Effector CD4-positive, alpha-beta T cell (primary cell): ENCODE measurements at places on chromosomes 7 and 10.

DNA sequence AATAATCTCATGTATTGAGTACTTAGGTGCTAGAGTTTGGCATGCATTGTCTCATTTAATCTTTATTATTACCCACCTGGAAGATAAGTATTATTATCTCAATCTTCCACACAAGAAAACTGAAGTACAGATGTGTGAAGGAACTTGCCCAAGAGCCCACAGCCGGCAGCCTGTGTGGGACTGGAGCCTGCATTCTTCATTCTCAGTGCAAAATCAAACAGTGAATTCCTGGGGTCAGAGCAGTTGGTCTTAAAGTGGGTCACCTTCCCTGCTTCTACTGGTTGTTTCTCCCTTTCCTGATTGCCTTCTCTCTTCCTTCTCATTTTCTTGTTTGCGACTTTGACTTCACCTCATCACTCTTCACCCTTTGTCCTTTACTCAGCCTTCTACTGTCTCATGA is 144.7 kb upstream of the LYZL1 start:
- no peak for DNase-seq

GRCh38 chr7:121244120-121244870 is 84.5 kb upstream of the WNT16 start:
- no peak for DNase-seq

GRCh38 chr10:103612462-103613365 is 119.2 kb downstream of the NEURL1 start:
- no peak for DNase-seq

DNA sequence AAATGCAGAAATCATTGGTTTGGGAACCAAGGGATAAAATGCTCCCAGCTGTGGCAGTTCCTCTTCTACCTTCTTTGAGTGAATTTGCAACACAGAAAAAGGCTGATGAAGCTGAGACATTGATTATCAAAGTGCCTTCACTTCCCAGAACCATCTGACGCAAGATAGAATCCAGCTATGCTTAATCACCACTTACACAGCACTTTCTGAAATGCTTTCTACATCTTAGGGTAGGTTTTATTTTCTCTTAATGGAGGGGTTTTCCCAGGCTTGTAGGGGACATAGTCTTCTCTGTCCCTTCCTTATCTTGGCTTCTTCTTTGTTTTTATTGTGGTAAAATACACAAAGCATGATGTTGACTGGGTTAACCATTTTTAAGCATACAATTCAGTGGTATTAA is 332.6 kb upstream of the ZNF32 start:
- no peak for DNase-seq

DNA sequence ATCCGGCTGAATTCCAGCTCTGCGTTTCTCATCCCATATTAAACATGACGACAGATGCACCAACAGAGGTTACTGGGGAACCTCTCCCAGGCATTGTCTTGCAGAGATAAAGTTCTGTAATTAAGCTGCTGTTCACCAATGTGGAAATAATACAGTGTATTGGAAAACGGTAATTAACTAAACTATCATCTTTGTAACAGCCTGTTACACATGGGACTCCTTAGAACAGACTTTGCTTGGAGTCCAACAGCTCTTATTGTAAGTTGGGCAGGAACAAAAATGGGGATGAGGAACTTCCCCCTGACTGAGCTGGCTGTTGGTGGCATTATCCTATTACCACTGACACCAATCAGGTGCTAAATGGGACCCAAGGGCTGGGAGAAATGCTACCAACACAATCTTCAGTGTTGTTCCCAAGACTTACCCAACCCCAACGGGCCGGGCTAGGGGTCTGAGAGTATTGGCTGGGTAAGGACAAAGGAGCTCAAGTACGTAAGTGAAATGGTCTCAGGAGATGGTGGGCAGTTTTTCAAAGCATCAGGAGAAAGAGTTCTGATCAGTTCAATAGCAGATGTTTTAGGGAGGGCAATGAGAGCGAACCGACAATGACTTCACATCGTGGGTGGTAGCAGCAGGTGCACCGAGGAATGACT is 759.4 kb downstream of the GRID1 start:
- DNase-seq = no peak

GRCh38 chr7:154577141-154577873 is 425.6 kb downstream of the PAXIP1 start:
- no peak for DNase-seq

DNA sequence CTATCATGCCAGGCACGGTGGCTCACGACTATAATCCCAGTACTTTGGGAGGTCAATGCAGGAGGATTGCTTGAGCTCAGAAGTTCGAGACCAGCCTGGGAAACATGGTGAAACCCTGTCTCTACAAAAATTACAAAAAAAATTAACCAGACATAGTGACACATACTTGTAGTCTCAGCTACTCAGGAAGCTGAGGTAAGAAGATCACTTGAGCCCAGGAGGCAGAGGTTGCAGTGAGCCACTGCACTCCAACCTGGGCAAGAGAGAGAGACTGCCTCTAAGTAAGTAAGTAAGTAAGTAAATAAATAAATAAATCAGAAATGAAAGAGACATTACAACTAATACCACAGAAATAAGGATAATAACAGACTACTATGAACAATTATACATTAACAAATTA is 36.2 kb downstream of the PDLIM1 start:
- no peak for DNase-seq

DNA sequence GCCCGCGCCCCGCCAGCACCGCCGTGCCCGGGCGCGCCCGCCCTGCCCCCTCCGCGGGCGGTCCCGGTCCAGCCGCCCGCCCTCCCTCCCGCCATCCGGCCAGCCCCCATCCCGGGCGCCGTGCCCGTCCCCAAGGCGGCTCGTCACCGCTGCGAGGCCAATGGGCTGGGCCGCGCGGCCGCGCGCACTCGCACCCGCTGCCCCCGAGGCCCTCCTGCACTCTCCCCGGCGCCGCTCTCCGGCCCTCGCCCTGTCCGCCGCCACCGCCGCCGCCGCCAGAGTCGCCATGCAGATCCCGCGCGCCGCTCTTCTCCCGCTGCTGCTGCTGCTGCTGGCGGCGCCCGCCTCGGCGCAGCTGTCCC is at the start of gene HTRA1:
TSS of gene HTRA1 (plus strand) at position 187 of the 362 bp plus-strand sequence. CDS start at position 287, 100 bp downstream.
- no peak for DNase-seq

- DNase-seq = peak; percentile 65
Measured at GRCh38 chr10:100009793-100010676, at the start of gene DNMBP. DNMBP (minus strand) TSS chr10:100009947; CDS start chr10:99972124, 37,823 bp downstream.

DNA sequence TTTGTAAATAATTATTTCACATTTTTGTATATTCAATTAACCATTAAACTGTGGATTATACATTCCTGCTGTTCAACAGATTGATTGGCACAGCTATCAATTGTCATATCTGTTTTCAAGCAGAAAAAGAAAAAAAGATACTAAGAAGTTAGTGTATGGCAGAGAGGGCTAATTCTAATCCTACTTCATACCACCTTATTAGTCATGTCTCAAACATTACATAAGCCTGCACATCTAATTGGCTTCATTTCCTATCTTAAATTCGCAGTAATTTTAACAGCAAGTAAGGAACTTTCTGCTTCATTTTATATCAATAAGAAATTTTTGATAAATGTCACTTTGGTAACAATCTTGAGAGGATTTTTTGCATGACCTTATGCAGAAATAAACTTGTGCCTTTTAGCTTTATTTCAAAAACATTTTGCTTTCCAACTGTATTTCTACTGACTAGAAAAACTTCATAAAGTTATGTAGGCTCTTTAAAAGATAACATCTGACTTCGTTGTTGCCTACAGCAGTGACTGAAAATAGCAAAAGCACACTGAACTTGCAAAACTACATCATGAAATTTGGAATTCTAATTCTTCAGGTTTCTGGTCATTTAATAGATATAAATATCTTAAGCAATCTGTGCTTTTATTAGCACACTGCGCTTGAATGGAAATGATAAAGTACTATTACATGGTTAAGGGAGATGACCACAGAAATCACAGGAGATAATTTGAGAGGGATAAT is 111.5 kb downstream of the SEMA3C start:
- no peak for DNase-seq

DNA sequence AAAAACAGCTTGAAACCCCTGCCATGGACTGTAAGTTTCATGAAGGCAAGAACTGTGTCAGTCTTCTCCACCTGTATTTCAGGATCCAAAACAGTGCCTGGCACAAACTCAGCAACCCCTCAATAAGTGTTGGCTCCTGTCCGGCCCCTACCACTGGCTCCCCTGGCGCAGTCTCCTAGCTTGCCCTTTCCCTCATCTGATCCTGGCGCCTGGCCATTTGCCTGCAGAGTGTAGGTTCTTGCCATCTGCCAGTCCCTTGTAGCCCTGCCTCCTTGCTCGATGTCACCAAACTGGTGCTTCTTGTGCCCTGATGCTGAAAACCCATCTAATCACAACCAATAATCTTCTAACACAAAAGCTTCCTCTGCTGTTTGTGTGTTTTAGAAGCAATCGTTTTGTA is 60.4 kb downstream of the LGI1 start:
- no peak for DNase-seq

- DNase-seq = peak; percentile 3
Measured at GRCh38 chr7:123747620-123748141, 1.1 kb downstream of the WASL start.

DNA sequence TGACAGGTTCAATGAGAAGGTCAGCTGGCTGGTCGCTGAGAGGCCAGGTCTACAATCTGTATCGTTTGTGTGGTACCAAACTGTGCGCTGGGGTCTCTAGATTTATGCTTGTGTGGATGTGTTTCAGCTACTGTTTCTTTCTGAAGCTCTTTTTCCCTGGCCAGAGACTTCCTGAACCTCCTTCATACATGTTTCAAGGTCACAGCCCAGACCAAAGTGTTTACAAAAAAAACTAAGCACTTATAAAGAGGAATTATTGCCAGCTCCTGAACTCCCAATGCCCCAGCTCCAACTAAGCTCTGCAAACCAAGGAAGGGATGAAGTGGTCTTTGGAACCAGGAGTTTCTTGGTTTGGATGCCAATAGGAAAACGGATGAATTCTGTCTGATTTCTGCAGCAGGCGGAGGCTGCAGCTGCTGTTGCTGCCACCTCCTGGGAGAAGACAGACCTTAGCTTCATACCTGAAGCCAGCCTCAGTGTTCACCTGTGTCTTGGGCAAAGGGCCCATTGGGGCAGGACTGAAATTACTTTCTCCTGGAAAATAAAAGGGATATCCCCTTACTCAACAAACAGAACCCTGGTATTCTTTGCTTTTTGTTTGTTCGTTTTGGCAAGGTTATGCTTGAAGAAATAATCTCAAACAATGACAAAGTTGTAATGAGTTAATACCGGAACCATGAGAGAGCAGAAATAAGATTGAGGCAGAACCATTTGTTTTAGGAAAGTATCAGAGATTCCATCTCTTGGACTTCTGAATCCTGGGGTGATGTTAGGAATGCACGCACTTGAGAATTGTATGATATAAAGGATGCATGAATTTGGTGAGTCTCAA is 24.6 kb upstream of the MKLN1 start:
- no peak for DNase-seq

- no peak for DNase-seq
Measured at GRCh38 chr10:49502358-49502757, 36.6 kb downstream of the ERCC6 start.

DNA sequence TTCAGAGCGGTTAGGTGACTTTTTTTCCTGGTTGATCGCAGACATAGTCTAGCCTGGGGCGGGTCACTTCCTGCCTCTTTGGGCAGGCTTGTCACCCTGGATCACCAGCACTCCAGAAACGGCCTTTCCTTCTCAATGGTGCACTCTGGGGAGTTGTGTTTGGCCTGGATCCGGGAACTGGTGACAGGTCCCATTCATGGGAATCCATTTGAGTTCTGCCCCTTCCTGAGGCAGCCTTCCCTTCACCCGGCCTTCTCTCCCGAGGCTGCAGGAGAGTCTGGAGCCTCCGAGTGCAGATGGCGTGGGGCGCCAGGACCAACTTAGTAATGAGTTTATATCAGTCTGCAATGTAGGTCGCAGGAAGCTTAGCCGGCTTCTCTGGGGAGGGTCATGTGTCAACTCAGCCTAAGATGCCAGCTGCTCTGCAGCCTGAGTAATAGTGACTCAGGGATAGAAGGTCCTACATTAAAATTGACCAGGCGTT is 54.2 kb downstream of the TACR2 start:
- no peak for DNase-seq

GRCh38 chr7:7861211-7861633 is 107.4 kb upstream of the GLCCI1 start:
- DNase-seq = no peak
